ENCODE measurements at places on chromosomes 7 and 10. TPM values are rescaled to one million over a fixed set of nuclear protein-coding genes. Genes with fewer than 3 reads are reported as not detected.

GRCh38 chr7:28778786-28779185, 179.3 kb downstream of the TRIL start:
- DNase-seq, result no peak

DNA sequence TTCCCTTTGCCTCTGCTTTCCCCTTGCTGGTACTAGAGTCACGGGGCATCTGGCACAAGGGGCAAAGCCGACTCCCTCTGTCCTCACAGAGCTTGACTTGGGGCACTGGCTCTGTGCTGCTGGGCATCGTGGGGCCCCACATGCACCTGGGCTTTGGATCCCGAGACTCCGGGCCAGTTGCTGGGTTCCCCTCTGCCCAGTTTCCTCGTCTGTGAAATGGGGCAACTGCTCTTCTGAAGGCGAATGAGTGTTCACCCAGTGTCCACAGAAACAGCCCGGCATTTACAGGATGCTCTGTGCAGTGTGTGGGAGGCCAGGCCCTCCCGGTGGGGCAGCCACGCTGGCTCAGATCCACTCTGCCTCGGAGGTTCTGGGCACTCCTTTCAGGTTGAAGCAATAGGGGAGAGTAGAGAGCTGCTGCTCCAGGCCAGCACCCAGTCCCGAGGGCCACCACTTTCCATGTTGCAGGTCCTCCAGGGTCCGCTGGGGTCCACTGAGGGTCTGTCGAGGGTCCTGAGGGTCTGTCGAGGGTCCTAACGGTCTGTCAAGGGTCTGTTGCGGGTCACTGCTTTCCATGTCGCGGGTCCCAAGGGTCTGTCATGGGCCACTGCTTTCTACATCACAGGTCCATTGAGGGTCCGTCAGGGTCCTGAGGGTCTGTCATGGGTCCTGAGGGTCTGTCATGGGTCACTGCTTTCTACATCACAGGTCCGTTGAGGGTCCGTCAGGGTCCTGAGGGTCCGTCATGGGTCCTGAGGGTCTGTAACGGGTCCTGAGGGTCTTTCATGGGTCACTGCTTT, 103.6 kb downstream of the VIPR2 start:
- no peak for DNase-seq

- no peak for DNase-seq
Measured at GRCh38 chr7:36487756-36488336, 98.2 kb downstream of the ANLN start.

DNA sequence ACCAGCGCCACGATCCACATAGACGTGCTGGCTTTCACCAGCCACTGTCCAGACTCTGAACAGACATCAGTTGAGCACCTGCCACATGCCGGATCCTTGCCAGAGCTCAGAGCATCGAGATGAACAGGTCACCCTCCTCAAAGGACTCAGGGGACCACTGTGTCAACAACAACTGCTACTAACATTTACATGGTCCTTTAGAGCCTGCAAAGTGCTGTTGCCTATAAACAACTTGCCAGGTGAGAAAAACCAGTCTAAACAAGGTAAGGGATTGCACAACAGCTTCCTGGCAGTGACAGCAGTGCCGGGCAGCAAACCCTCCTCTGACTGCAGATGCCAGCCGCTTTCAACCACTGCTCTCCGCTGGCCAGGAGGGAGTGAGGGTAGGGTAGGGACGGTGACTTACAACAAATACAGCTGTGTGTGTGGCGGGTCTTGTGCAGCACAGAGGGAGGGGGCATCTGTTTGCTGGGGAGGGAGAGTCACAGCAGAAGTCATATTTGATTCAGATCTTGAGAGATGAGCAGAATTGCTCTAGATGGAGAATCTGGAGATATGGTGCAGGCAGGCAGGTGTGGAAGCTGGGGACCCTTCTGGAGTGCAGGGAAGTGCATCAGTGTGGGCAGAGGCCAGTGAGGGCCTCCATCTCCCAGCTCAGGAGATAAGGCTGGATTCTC, 32.8 kb upstream of the RHEB start:
- peak; percentile 41 for DNase-seq

- DNase-seq, result no peak
Measured at GRCh38 chr7:118861581-118861980, 637.1 kb downstream of the ANKRD7 start.

Gene HYAL4
- total RNA-seq, result not detected

DNA sequence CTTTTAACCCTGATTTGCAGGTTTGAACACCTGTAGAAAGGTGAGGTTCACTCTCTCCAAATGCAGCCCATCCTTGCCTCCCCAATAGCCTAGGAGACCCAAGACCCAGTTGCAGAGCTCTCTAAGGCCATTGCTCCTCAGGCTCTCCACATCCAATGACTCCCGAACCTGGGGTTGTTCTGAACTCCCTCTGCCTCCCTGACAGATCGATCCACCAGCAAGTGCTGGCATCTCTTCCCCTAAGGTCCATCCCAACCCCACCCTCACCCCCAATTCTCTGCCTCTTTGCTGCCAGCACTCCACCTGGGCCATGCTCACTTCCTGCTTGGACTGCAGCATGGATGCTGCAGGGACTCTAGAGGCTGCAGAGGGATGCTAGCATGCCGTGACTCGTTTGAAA, 19.3 kb upstream of the FAM170B start:
- no peak for DNase-seq

Gene POLR2J2
- total RNA-seq, result 6.7 TPM

Gene CALCR
- not detected for total RNA-seq

DNA sequence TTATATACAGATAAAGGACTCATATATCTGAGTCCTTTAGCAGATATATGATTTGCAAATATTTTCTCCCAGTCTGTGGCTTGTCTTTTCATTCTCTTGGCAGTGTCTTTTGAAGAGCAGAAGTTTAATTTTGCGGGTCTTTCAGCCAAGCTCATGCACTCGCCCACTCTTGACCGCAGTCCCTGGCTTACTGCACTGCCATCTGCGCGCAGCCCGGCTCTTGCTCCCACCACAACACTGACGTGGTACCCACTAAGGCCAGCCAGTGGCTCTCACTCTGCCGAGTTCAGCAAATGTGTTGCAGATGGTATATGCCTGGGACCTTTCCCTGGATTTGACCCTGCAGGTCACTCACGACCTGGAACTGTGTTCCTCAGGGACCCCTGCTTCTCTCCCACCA, 74.3 kb downstream of the CDH23 start:
- no peak for DNase-seq

DNA sequence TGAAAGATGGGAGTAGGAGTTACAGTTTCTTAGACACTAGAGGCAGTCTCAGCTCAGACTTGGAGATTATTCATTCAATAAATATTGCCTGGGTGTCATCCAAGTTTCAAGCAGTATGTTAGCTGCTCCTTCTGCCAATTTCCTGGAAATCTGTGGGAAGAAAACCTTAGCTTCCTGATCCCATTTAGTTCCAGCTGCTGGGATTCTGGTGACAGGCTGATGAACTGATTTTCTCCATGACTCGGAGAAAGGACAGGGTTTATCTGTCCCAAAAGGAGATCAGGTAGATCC, 95.8 kb downstream of the CLEC2L start:
- DNase-seq, result no peak

Gene PRSS1
- not detected for total RNA-seq

DNA sequence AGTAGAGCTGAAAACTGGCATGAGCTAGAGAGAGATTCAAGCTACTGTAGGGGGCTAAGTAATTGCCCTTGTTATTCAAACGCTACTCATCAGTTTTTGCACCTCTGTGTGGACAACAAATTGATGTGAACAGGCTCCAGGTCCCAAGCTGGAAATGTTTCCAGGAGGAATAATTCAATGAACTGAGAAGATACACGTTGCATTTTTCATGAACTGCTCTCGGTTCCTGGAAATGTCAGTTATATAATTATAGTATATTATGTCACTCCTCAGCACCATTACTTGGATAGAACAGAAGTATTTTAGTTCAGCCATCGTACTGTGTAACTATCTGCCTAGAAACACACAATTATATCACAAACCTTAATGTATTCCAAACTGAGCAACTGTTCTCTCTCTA, 65.9 kb upstream of the A1CF start:
- DNase-seq, result no peak

DNA sequence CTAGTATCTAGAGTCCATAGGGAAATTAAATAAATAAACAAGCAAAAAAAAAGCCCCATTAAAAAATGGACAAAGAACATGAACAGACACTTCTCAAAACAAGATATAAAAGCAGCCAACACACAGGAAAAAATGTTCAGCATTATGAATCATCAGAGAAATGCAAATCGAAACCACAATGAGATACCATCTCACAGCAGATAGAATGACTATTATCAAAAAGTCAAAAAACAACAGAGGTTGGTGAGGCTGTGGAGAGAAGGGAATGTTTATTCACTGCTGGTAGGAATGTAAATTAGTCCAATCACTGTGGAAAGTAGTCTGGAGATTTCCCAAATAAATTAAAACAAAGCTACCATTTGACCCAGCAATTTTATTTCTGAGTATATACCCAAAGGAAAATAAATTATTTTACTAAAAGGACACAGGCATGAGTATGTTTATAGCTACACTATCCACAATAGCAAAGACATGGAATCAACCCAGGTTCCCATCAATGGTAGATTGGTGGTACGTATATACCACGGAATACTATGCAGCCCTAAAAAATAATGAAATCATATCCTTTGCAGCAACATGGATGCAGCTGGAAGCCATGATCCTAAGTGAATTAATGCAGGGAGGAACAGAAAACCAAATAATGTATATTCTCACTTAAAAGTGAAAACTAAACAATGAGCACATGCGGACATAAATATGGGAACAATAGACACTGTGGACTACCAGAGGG, 366.5 kb upstream of the SEMA3C start:
- DNase-seq, result no peak

DNA sequence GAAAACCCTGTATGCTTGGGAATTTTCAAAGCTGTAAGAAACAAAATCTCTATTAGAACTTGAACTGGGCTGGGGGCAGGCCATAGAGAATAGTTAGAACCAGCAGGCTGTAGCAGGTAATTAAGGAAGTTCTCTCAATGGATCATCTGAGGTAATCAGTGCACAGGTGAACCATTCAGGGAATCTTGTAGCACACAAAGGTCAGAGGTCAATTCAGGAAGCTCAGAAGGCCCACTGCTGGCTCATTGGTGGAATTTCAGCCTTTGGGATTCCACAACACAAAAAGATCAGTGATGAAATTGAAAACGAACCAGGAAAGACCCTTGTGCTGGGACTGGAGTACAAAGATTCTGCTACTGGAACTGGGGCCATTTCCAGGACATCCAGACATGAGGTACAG, 82.0 kb downstream of the TMEM168 start:
- no peak for DNase-seq

Gene RAB19
- total RNA-seq, result 87.9 TPM

DNA sequence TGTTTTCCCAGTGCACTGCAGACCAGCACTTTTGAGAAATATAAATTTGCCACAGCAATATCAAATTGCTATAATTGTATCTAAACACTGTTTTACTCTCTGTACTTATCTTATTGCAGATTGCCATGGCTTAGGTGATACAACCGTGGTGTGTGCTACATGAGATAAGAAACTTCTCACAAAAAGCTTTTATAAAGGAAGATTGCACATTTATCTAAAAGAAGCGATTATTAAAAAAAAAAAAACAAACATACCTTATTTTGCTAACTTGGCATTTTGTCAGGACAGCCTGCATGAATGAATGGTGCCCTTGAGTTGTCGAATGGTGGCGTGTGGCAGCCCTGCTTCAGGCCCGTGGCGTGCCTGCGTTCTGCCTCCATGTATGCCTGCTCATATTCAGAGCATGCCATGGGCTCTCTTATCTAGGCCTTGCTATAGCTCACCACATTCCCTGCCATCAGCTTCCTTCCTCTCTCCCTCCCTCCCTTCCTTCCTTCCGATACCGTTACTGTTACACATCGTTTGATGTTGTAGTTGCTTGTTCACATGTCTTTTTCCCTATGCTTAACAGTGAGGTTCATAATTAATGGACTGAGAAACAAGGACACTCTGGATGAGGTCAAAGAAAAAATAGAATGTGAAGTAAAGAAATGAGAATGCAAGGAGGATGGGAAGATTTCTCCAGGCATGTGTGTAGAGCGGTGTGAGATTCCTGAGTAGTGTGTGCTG, 34.9 kb downstream of the PRKAR2B start:
- no peak for DNase-seq

DNA sequence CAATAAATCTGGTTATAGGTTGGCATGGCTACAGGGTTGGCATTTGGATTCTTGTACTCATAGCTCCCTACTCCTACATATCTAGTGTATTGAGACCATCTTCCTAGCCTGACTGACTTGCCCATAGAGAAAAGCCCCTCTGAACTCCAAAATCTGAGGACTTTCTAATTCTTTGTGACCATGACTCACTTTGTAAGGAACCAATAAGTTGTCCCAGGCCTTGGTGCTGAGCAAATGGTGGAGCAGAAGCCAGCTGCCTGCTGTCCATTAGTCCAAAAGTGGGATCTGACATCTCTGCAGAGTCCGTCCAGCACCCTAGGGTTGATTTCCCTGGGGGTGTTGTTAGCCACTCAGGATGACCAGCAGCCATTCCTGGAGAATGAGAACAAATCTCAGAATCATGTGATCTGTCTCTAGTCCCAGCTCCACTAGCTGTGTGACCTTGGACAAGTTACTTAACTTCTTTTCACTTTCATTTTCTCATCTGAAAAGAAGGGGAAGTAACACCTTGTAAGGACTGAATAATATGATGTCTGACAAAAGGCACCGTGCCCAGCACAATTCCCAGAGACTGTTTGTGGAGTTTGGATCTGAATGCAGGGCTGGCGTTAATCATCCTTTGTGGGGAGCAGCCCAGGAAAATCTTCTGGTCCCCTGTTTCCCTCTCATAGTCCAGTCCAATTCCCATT, 44.1 kb downstream of the MTURN start:
- no peak for DNase-seq

- DNase-seq, result no peak
Measured at GRCh38 chr7:145534301-145534700, 582.3 kb upstream of the CNTNAP2 start.

GRCh38 chr10:43681721-43682120, 33.0 kb upstream of the ZNF32 start:
- DNase-seq, result no peak

DNA sequence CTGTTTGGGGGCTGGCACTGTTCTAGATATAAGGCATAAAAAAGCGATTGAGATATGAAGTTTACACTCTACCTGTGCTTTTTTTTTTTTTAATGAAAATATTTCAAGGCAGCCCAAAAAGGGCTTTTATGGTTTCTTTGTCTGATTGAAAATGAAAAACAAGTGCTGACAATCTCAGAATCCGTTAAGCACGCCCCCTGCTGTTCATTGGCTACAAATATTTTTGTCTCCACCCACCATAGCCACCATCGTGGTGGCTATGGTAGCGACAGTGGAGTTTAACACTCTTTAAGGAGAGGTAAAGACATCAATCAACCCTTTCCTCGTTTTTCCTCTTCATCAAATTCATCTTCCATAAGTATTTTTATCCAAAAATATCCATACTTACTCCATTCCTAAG, 94.2 kb downstream of the CD36 start:
- DNase-seq, result no peak
